ENCODE measurements at places on chromosomes 13 and 19.

- no peak for DNase-seq
Measured at GRCh38 chr19:4851551-4852290, 15.7 kb downstream of the PLIN3 start.

GRCh38 chr13:32647926-32648325, 61.7 kb downstream of the PDS5B start:
- no peak for DNase-seq

DNA sequence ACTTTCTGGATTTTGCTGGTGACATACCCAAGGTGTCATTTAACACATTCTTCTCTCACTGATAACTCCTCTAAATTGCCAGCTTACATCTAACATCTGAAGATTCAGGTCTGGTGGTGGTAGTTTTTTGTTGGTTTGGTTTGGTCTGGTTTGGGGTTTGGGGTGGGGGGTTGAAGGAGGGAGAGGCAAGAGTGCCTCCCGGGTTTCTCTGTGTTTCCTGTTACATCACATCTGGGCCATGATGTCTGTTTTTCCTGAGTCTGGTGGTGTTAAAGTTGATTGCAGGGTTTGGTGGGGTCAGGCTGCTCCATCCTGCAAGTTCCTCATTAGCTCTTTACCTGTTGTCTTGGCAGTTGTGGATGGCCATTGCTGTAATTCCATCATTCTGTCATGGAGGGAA, 155.8 kb upstream of the UBL3 start:
- no peak for DNase-seq

DNA sequence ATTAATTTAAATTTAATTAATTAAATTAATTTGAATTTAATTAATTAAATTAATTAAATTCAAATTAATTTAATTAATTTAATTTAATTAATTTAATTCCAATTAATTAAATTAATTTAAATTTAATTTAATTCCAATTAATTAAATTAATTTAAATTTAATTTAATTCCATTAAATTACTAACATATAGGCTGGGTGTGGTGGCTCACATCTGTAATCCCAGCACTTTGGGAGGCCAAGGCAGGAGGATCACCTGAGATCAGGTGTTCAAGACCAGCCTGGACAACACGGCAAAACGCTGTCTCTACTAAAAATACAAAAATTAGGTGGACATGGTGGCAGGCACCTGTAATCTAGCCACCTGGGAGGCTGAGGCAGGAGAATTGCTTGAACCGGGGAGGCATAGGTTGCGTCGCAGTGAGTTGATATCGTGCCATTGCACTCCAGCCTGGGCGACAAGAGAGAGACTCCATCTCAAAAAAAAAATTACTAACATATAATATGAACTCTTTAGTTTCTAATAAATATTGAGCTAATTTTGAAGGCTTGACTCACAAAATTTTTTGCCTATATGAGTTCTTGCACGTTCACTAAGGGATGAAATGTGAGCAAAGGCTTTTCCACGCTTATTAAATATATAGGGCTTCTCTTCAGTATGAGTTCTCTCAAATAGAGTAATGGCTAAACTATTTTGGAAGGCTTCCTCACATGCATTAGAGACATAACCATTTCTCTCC, 9.0 kb upstream of the USP29 start:
- DNase-seq, result no peak
